ENCODE measurements at places on chromosomes 1 and 21. TPM values are rescaled to one million over a fixed set of nuclear protein-coding genes. Genes with fewer than 3 reads are reported as not detected.

GRCh38 chr1:219414250-219414649 is 198.7 kb downstream of the ZC3H11B start:
- DNase-seq: no peak

NEXN gene
- polyA plus RNA-seq: 1.5 TPM

CLIC6 gene
- not detected for polyA plus RNA-seq

PSEN2 gene
- 13.9 TPM for polyA plus RNA-seq

- no peak for DNase-seq
Observed at GRCh38 chr1:226940806-226941067, 643 bp downstream of the COQ8A start.

DNA sequence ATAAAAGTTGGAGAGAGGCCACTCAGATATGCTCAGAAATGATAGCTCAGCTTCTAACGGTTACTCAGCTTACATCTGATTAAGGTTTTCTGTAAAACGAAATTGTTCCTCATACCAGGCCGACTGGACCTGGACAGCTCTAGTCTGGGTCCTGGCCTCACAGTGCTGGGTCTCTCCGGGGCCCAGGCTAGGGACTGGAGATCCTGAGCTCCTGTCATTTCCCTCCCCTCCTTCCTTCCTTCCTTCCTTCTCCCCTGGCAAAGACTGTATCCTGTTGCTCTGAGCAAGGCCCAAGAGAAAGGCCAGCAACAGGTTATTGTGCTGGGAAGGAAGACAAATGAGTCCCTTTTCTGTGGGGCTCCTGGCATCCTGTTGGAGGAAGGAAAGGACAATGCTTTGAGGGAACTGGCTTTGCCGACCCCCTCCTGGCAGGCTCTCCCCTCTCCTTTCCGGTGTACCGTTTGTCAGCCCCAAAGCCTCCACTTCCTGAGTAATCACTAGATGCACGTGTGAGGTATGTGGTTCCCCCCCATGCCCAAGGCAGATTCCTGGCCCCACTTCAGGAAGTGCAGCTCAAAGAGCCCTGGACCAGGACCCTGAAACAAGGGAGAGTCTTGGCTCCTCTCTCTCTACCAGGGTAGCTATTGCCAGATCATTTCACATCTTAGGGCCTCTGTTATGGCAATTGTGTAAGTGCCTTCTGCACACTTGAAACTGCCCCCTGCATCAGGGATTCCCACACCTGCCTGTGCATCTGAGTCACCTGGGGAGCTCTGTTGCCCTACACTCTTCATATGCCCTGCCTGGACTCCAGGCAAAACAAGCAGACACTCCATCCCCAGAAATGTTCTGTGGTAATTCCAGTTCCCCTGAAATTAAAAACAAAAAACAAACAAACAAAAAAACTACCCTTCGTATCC is 212.7 kb upstream of the FGGY start:
- DNase-seq: no peak

GRCh38 chr1:182643699-182644098 is 39.5 kb upstream of the RGS16 start:
- peak; percentile 84 for DNase-seq

GRCh38 chr21:18155508-18156193 is 89.0 kb upstream of the CHODL start:
- DNase-seq: no peak

GADD45A gene
- polyA plus RNA-seq: 151 TPM

- DNase-seq: no peak
Observed at GRCh38 chr1:18794051-18794450, 65.4 kb downstream of the TAS1R2 start.

- DNase-seq: no peak
Observed at GRCh38 chr1:88488237-88488636, 195.8 kb upstream of the PKN2 start.

DNA sequence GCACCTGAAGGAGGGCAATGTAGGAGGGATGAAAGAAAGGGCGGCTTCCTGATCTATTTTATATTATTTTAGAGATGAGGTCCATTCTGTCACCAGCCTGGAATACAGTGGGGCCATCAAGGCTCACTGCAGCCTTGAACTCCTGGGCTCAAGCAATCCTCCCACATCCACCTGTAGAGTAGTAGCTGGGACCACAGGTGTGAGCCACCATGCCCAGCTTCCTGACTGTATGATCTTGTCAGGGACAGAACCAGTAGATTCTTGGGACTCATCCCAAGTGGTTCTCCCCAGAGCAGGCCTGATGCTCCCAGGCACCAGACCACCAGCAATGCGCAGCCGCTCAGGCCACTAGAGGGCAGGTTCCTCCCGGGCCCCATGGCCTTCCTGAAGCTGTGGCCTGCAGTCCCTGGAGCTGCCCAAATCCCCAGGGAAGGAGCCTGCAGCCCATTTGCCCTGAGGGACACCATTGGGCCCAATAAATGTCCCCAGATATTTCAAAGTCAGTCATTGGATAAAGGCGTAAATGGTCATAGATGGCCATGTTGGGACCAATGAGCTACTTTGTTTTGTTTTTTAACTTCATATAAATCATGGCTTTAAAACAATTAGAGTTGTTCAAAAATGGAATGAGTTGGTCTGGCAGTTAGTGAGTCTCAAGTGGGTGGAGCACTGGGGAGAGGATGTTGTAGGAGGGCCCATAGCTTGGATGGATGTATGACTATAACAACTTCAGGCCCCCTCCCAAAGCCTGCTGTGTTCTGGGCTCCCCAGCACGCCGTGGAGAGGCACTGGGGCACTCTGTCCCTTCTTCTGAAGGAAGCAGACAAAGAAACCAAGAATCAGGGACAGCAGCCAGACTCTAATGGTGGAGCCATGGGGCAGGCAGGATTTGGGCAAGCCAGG is 44.7 kb upstream of the GOLT1A start:
- no peak for DNase-seq

DNA sequence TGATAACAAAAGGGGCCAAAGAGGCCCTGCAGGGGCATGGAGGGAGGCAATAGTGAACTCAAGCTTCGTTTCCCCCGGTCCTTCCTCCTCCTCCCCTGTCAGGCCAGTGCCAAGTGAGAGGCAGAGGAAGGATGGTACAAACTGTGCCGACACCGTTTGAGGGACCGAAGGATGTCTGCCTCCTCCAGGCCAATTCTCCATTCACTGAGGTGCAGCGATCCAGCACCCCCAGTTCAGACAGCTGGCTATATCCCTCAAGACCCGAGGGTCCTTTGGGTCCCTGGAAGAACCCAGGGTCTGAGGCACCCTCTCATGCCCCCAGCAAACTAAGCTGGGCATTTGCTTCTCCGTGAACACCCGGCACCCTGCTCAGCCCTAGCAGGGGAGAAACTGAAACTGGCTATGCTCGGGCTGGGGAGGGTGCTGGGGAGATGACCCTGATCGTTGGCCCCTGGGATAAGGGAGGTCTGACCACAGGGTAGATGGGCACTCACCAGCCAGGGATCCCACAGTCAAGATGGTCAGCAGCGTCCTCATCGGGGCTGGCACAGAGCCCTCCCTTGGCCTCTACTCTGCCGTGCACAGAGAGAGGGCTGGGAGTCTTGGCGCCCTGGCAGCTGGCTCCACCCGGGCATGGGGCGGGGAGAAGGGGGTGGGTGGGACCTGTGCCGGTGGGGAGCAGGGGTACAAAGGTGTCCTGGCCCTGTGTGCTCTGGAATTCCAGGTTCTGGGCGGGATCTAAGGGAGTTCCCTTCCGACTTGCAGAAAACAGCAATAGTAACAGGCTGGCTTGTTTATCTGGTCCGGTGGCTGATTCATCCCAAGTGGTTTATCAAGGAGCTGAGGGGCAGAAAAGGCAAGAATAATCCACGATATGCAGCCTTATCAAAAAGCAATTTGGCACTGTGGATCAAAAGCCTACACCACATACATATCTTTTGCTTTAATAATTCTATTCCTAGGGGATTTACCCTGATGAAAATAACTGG is at the start of gene IL22RA1:
IL22RA1 (minus strand) TSS at position 595 of the 989 bp plus-strand sequence; CDS start at position 537, 58 bp downstream.
- no peak for DNase-seq

DNA sequence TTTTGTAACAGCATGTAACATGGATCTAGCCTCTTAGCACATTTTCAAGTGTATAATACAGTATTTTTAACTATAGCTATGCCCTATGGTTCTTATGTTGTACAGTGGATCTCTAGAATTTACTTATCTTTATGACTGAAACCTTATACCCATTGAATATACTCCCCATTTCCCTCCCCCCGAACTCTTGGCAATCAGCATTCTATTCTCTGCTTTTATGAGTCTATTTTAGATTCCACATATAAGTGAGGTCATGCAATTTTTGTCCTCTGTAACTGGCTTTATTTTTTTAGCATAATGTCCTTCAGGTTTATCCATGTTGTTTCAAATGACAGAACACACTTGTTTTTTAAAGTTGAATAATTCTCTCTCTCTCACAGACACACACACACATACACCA is 3.1 kb upstream of the GBP6 start:
- no peak for DNase-seq

DNA sequence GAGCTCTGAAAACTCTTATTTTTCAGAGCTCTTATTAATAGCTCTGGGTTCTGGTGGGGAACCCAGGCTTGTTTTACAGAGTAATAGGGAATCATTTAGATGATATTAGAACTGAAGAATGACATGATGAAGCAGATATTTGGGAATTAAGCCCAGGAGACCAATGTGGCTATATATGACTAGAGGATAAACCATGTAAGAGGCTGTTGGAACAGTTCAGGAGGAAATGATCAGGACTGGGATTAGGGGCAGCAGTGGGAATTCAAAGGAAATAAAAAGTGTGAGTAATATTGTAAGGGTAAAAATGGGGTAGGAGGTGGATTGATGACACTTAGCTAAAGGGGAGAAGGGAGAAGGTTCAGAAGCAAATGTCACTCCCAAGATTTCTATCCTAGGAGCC is 58.6 kb downstream of the GIPC2 start:
- DNase-seq: no peak

OR14K1 gene
- polyA plus RNA-seq: not detected

- no peak for DNase-seq
Observed at GRCh38 chr1:89898150-89898549, 77.3 kb downstream of the LRRC8D start.

DNA sequence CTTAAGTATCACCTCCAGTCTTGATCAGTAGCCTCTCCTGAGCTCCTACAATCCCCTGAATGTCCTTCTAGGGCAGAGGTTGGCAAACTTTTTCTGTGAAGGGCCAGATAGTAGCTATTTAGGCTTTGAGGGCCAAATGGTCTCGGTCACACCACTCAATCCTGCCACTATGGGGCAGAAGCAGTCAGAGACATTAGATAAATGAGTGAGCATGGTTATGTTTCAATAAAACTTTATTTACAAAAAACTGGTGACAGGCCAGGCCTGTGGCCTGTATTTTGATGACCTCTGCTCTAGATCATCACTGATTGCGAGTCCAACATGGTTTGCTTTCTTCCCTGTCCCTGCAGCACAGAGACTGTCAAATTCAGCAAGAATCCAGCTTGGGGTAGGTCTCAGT is 36.3 kb downstream of the LRP8 start:
- DNase-seq: no peak

DNA sequence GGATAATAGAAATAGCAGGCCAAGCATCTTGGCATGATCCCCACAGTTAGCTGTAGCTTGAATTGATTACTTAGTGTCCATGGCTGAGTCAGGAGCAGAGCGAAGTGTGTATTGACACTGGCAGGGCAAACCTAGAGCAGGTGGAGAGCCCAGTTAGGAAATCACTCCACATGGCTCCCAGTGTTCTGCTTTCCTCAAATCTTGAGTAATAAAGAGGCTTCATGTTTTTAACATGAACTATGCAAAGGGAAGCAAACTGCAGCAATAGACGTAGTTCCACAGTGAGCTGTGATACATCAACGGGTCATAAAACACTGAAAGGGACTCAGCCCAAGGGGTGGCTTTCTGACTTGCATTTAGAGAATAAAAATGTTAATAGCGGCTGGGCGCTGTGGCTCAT is 28.9 kb downstream of the RHEX start:
- no peak for DNase-seq

DNA sequence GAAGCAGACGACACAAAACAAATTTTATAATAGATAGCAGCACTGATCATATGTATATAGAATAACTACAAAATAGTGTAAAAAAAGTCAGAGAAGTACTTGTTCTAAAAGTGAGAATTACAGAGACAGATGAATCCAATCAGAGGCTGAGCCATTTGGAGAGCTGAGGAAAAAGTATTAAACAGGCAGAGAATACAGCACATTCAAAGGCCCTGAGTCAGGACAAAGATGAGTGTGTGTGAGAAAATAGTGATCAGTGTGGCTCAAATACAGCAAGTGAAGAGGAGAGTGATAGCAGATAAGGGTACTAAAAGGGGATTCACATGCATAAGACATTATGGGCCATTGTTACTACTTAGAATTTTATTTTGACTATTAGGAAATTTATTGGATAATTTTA is 430.6 kb upstream of the BRINP3 start:
- DNase-seq: no peak

DNA sequence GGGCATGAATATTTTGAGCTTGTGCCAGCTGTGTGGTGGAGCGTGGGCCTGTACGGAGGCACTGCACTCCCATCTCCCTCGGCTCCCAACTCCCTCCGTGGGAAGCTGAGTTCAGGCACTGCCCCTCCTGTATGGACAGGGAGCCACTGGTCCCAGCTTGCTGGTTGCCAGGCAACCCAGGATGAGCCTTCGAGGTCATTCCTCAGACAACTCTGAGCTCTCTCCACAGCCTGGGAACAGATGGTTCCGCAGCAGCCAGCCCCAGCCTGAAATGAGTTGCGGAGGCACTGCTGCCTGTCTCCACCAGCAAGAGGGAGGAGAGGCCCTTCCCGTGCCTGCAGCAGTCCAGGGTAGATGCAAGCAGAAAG is 58.4 kb upstream of the TENT5B start:
- DNase-seq: peak; percentile 32

DPT gene
- not detected for polyA plus RNA-seq

DNA sequence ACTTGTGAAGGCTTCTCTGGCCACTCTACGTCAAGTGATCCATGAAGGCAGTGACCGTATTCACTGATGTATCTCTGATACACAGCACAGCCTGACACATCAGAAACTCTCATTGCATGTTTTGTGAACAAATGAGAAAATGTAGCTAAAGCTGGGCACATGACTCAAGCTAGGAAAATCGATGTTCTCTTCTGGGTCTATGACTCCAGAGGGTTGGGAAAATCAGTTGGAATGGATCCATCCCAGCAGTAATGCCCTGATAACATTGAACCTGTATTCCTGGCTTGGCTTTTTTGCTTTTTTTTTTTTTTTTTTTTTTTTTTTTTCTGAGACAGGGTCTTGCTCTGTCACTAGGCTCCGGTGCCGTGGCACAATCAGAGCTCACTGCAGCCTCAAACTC is 395.7 kb downstream of the KCNH1 start:
- DNase-seq: no peak

KCNJ9 gene
- not detected for polyA plus RNA-seq

DNA sequence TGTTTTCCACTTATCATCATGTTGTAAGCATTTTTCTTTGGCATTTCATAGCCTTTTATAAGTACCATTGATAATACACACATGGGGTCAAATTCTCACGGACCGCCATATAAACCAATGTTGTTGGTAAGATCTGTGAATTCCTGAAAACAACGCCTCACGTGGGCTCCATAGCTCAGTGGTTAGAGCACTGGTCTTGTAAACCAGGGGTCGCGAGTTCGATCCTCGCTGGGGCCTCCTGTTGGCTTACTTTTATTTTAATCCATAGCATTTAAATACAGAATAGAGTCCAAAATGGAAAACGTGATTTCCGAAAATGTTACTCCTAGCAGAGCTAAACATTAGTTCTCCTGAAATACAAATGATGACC is 83.1 kb downstream of the HHIPL2 start:
- no peak for DNase-seq

Data from keratinocyte (primary cell).